Activated CD4-positive, alpha-beta T cell treated with anti-CD3 and anti-CD28 coated beads, Interleukin-2, Interleukin-6, amounts not matched to agents 100 ng/mL and 50 ng/mL, durations not matched to agents 16 hours and 8 hours (primary cell): ENCODE measurements at places on chromosomes 4 and X.

DNA sequence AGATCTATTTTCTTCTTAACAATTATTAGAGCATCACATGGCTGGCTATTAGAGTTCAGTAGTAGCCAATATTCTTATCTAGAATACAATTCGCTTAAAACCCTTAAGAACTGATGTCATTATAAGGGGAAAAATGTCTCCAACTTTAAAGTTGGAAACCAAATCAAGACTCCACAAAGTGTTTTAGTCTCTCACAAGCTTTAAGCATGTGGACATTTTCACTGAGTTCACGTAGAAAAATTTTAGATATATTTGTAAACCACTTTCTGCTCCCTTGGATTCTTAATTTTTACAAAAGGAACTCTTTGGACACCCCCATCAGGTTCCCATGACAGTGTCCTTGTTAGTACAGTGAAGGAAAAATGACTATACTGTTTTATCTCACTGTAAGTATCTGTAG, 123.9 kb upstream of the NAP1L5 start:
- DNase-seq: no peak

- DNase-seq: no peak
These were observed 201.9 kb upstream of the BOD1L1 start for GRCh38 chr4:13829457-13829856.

DNA sequence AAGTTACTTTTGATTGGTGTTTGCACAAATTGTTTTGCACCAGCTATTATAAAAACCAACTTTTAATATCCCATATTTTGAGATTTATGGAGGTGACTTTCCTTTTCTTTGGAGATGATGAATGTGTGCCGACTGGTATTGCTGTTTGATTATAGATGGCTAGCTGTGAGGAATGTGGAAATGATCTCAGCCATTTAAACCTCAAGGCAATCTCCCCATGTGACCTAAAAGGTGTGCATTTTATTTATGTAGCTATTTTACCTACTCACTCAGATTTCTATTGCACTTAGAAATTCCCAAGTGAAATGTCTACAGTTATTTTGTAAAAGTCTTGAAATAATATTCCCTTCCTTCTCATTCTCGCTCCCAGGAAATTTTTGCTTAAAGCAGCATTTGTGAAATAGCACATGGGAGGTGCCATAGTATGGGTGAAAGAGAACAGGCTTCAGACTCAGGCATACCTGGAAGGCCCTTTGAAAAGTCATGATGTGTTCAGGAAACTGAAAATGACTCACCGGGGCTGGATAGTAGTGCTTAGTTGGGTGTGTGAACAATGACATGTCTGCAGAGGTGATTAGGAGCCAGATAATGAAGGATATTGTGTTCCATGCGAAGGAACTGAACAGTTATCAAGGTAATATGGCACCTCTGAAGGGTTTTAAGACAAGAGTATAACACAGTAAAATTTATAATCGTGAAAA, 247.6 kb downstream of the CBLL2 start:
- peak; percentile 8 for DNase-seq

- no peak for DNase-seq
These were observed 180.5 kb upstream of the RBPJ start for GRCh38 chr4:26140150-26140898.

GRCh38 chr4:96913441-96914080, 1073.7 kb downstream of the PDHA2 start:
- DNase-seq: no peak

DNA sequence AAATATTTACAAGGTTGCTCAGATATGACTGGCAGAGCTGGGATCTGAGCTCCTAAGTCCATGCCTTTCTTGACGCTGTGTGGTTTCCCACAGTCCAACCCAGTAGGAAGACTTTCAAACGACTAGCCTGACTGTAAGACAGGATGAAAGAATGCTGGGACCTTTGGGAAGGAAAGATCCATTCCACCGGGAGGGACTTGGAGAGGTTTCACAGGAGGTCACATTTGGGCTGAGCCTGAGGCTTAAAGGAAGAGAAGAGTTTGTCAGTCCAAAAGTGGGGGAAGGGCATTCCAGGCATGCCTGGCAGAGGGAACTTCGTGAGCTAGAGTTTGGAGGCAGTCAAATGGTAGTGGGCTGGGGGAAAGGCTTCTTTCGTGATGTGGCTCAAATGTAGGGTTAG, 1.5 kb downstream of the STARD8 start:
- DNase-seq: no peak

DNA sequence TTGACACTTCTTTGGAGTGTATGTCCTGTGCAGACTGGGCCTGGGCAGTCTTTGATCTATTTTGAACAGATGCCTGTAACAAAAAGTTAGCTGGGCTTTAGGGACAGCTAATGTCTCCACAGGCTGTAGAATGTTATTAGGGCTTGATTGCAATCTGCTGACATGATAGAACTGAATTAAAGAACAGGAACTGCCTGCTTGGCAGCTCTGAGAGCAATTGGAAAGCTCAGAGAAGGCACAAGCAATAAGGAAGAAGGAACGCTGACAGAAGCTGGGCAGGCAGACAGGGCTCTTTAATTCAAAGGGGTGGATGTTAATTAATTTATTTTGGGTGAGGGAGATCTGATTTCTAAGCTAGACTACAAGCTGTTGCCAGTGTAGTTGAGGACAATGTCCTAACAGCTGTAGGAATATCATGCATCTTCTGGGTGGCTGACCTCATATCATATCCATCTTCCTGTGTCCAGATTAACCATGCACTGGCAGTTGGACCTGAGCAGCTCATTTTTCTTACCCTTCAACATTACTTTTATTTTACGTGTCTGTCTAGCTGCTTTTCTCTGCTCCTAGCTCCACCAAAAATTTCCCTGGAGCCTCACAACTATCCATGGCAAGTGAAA, 20.7 kb upstream of the GRXCR1 start:
- DNase-seq: no peak

DNA sequence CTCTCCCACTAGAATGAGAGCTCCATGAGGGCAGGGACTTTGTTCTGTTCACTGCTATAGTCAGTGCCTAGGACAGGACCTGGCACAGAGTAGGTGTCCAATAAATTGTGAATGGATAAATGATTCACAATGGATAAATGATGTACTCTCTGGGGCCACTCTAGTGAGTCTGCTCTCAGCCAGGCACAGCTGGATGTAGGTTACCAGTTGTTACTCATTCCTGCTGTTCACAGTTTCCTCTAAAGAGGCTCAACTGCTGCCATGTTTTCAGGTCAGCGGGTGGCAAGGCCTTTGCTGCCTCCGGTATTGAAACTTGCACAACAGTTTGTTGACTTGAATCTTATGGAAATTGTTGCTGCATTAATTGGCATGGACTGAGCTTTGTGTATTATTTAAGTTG, 99.1 kb downstream of the NHSL2 start:
- no peak for DNase-seq

DNA sequence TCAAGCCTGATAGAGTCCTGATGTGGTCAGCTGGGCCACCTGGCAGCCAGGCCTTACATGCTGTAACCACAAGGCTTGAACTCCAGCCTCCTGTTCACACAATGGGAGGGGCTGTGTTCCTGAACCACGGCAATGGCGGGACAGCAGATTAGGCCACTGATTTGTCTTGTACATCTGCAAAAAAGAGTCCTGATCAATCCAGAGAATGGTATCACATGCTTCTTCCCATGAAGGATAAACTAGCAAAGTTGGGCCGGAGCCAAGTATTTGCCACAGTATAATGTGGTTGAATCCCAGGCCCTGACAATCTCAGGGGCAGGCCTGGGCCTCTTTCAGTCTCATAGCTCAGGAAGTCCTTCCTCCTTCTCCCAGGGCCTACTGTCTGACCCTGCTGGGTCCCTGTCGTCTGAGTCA, 2182.5 kb upstream of the AGA start:
- no peak for DNase-seq

DNA sequence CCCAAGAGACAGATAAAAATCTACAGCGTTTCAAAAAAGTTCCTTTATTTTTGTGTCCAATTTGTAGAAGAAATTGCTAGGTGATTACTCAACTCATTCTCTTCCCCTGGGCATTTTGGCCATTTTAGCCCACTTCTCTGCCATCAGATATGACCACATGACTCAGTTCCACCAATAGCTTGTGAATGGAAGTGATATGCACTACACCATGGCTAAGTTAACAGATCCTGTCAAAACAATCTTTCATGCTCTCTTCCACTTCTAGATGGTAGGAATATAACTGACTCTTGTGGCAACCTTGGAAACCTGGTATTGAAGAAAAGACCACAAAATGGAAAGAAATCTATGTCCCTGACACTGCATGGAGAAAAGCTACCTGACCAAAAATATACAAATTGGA, 26.2 kb upstream of the FREM3 start:
- no peak for DNase-seq

GRCh38 chrX:71253253-71254091, 468 bp downstream of the ZMYM3 start:
- peak; percentile 48 for DNase-seq

DNA sequence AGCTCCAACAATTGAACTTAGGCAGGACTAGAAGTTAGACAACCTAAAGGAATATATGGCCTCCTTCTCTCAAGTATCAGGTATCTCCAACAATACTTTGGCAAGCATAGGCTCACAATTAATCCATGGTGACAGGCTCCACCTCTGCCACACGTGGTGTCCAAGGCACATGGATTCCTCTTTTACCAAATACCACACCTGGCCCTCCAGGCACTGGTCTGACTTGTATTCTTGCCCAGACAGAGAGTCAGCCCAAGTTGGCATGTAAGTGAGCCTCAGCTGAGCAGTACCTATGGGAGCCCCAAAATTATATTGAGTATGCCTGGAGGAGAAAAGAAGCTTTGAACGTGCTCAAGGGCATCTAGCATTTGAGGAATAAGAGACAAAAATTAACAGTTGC, 19.6 kb downstream of the SRPX2 start:
- no peak for DNase-seq
